ENCODE measurements at places on chromosomes 13 and 19. TPM values are rescaled to one million over a fixed set of nuclear protein-coding genes. Genes with fewer than 3 reads are reported as not detected.

DNA sequence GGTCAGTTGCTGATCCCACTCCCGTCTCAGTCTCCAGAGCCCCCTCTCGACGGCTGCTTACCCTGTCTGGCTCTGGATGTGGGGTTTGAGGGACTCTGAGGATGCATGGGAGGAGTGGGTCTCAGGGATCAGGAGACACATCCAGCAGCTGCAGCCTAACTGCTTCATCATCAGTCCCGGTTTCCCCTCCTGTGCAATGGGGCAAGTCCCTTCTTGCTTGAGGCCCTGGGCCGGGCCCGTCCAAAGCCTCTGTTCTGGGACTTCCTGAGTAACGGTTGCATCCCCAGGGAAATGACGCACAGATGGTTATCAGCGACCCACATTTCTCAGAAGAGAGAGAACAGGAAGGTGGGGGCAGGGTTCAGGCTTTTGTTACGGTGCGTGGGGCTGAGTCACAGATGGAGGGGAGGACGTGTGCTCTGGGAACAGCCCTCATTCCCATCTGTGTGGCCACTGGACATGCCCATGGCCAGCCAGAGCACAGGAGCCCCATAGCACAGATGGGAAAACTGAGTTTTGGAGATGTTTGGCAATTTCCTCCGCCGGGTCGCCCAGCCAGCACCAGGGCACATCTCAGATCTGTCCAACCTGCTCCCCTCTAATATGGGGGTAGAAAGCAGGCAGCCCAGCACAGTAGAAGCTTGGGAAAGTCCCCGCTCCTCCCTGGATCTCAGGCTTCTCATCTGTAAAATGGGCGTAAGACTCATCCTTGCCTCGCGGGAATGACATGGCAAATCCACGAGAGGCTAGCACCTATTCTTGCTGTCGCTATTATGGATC lies 19.3 kb downstream of the GNA15 start:
- DNase-seq, result peak; percentile 76

GRCh38 chr13:95552539-95553441 lies at the start of gene CLDN10:
TSS of gene CLDN10 (plus strand) at chr13:95552720. CDS start at chr13:95552754, 34 bp downstream.
- DNase-seq, result peak; percentile 72

GRCh38 chr13:28022848-28023518 lies 34.5 kb upstream of the URAD start:
- DNase-seq, result no peak

- peak; percentile 87 for DNase-seq
These were observed 49.1 kb upstream of the EHD2 start for GRCh38 chr19:47663911-47664771.

DNA sequence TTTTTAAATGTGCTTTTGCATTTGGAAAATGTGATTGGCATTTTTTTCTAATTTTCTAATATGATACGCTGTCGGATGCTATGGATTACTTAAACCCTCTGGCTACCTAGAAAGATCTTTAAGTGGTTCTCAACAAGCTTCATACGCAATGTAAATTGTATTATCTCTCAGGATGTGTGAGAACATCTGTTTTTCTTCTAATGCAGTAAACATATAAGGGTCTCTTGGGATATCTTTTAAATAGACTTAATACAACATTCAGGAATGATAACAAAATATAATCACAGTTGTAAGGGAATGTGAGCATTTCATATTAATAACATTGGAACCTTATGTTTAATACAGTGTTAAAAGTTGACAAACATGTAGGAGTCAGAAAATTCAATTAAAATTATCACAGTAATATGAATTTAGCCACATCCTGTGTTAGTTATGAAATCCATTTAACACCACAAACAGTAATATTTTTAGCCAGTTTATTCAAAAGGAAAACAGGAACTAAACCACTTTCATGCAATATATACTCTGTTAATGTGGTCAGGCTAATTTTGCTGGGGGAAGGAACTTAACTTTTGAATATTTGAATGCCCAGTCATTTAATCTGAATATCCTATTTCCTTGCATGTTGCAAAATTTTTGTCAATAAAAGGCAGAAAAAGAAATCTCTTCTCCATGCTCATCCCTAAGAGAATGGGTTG lies 15.0 kb upstream of the ALOX5AP start:
- DNase-seq, result no peak

DNA sequence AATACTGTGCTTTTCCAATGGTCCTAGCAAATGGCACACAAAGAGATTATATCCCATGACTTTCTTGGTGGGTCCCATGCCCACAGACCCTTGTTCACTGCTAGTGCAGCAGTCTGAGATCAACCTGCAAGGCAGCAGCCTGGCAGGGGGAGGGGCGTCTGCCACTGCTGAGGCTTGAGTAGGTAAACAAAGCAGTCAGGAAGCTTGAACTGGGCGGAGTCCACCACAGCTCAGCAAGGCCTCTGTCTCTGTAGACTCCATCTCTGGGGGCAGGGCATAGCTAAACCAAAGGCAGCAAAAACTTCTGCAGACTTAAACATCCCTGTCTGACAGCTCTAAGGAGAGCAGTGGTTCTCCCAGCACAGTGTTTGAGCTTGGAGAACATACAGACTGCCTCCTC lies 82.9 kb downstream of the ZNF737 start:
- peak; percentile 34 for DNase-seq

GRCh38 chr13:84029396-84029795 lies 147.1 kb upstream of the SLITRK1 start:
- no peak for DNase-seq

- no peak for DNase-seq
These were observed 79.9 kb downstream of the MRPL57 start for GRCh38 chr13:21256351-21256761.

DNA sequence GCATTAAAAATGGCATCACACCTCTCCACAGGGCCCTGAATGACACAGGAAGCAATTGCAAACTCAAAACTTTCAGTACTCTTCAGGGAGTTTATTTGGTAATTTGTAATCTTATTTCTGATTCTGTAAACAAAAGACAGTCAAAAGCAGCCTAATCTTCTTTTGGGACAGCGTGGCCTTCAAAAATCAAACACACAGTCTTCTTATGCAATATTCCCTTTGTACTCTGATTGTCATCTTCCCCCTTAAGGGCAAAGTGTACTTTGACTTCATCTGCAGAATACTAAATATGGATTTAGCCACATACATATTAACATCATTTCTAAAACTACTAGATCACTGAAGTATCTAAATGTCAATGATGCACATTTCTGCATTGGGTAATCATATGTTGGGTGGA lies 322.0 kb downstream of the MZT1 start:
- no peak for DNase-seq

GRCh38 chr19:583198-583967 lies 6.3 kb upstream of the HCN2 start:
- no peak for DNase-seq

- no peak for DNase-seq
These were observed 201.2 kb upstream of the UBL3 start for GRCh38 chr13:30051531-30052060.

DNA sequence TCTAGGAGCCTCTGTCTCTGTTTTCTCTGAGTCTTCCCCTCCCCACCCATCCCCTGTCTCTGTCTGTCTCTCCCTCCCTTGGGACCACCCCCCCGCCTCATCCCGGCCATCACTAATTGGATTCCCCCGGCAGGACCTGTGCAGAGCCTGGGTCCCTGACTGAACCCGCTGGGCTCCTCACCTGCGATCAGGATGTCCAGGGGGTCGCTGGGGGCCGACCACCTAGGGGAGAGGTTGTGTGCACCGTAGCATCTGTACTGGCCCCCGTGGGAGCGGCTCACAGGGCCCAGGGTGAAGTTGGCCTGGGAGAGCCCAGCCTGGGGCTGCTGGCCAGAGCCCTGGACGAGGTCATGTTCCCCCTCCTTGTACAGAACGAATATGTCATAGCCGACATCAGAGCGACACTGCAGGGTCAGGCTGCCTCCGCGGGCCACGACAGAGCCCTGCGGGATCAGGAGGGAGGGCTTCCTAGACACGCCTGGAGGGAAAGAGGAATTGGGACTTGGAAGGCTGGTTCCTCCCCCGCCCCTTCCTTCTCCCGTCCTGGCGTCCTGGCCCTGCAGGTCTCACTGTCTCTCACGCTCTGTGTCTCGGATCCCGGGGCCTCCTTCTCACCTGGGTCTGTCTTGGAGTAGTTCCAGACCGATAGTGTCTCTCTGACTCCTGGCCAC lies 1.8 kb downstream of the LILRB5 start:
- no peak for DNase-seq

GRCh38 chr19:6564393-6564792 lies 26.6 kb downstream of the CD70 start:
- no peak for DNase-seq

- no peak for DNase-seq
These were observed 1049.8 kb downstream of the OLFM4 start for GRCh38 chr13:54078271-54078870.

- peak; percentile 89 for DNase-seq
These were observed 30.2 kb downstream of the CYP2F1 start for GRCh38 chr19:41144403-41144802.

- DNase-seq, result no peak
These were observed 429.9 kb downstream of the SLITRK1 start for GRCh38 chr13:83452292-83452950.

DNA sequence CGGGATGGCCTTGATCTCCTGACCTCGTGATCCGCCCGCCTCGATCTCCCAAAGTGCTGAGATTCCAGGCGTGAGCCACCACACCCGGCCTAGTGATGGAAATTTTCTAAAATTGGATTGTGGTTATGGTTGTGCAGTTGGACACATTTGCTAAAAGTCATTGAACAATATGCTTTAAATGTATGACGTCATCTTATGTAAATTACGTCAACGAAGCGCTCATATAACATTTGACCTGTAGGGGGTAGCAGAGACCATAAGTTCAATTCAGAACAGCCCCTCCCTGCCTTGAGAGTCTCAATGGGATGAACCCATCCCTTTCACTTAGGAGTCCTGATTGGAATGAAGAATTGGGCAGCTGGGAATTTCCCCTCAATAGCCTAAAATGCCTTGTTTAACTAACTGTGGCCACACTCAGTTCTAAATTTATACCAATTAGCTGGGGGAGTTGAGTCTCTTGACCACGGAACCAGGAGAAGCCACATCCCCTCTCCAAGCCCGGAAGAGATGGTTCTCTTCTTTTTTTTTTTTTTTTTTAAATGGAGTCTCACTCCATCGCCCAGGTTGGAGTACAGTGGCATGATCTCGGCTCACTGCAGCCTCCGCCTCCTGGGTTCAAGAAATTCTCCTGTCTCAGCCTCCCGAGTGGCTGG lies 15.2 kb upstream of the TLE6 start:
- DNase-seq, result peak; percentile 91

- DNase-seq, result no peak
These were observed 24.6 kb upstream of the TEX29 start for GRCh38 chr13:111295886-111296285.

DNA sequence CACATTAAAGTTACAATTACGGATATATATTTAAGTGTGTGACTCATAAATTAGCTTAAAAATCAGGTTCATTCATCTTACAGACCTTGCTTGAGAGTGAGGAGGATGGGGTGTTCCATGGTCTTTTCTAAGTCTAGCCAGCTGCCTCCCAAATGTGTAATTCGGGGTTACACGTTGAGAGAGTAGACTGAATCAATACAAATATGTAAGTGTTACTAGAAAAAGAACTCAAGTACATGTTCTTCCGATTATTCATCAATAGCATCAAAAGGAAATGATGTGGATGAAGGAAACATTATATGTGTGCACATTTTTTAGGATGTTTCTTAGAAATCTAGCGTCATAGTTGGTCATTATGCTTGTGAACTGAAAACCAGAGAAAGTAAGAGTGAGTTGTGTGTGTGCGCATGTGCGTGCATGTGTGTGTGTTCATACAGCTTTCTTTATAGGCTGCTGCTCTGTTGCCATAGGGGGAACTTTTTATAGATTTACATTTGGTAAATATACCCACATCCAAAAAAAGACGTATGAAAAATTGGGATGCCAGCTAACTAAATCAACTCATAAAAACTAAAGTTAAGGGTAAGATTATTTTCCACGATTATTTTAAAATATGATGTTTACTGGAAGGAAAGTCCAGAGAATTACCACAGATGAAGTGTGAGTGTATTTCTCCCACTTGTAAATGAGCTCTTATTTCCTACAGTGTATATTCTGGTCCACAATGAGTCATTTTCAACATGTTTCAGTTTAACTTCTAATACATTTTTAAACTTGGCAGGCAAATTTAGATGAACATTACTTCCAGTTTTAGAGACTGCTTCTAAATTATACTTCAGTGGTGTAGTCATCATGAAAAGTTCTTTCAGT lies 82.4 kb downstream of the PIBF1 start:
- peak; percentile 23 for DNase-seq

DNA sequence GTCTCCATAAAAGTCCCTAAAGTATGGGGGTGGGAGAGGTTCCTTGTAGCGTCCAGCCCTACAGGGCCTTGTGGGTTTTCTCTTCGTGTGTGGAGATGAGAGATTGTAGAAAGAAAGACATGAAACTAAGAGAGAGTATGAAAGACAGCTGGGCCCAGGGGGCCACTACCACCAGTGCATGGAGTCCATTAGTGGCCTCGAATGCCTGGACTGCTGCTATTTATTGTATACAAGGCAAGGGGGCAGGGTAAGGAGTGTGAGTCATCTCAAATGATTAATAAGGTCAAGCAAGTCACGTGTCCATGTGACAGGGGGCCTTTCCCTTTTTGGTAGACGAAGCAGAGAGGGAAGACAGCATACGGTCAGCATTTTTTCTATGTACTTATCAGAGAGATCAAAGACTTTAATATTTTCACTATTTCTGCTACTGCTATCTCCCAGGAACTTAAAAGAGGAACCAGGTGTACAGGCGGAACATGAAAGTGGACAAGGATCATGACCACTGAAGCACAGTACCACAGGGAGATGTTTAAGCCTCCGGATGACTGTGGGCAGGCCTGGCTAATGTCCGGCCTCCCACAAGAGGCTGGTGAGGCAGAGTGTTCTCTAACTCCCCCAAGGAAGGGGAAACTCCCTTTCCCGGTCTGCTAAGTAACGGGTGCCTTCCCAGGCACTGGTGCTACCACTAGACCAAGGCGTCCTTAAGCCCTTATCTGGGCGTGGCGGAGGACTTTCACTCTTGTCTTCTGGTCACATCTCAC lies 25.5 kb downstream of the FGF21 start:
- peak; percentile 54 for DNase-seq

GRCh38 chr19:30288911-30289310 lies 83.3 kb upstream of the ZNF536 start:
- no peak for DNase-seq

- no peak for DNase-seq
These were observed 380.8 kb downstream of the LMO7 start for GRCh38 chr13:76016799-76017400.

- DNase-seq, result no peak
These were observed 1139.6 kb upstream of the PCDH9 start for GRCh38 chr13:68369739-68370138.

SH2D3A gene
- 30.9 TPM for total RNA-seq

ZNF491 gene
- 3.1 TPM for total RNA-seq

ZIC5 gene
- not detected for total RNA-seq

ZNF254 gene
- total RNA-seq, result 43.7 TPM

CACNA1A gene
- total RNA-seq, result 8.3 TPM

TPTE2 gene
- not detected for total RNA-seq

FGF21 gene
- total RNA-seq, result not detected

C1QTNF9B gene
- total RNA-seq, result not detected

CLC gene
- total RNA-seq, result not detected

RRAS gene
- 80.8 TPM for total RNA-seq

PPM1N gene
- total RNA-seq, result not detected

GZMM gene
- not detected for total RNA-seq

OR7G1 gene
- total RNA-seq, result not detected

BST2 gene
- 182 TPM for total RNA-seq

ICAM5 gene
- total RNA-seq, result not detected

DIAPH3 gene
- total RNA-seq, result 2.6 TPM

KLK14 gene
- not detected for total RNA-seq

ZNF567 gene
- 27.2 TPM for total RNA-seq
